ENCODE measurements at places on chromosomes 1 and 21.
A peak's percentile ranks its signal among the peaks of the same experiment; 100 is the strongest.

- DNase-seq, result no peak
Observed at GRCh38 chr1:103514920-103515503, 10.5 kb upstream of the RNPC3 start.

- DNase-seq, result no peak
Observed at GRCh38 chr21:35850029-35850428, 210.3 kb downstream of the SETD4 start.

DNA sequence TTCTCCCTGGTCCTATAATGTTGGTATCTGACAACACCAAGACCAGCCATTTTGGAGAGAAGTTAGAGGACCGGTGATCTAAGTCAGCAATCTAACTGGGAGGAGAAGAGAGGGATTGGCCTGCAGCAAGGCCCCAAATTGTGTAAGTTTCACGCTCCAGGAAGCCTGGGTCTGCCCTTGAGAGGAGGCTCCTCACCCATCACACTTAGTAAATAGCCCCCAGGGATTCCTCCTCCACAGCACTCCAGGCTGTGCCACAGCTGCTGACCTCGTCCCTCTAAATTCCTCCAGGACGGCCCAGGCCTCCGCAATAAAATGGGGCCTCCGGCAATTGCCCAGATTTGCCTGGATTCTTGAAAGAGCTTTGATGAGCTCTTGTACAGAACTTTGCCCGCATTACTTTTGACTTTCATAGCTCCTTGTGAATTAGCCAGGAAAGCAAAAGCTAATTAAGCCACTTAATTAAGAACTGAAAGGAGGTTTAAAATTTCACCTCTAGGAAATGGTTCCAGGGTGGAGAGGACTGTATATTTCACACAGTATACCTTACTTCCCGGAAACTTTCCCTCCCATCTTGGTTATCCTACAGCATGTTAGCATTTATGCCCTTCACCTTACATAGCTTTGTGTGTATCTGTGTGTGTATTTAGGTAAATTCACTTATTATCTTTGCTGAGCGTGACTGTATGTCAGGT lies 90.5 kb downstream of the LAMC2 start:
- DNase-seq, result no peak

- DNase-seq, result no peak
Observed at GRCh38 chr1:3015744-3016143, 5.5 kb upstream of the ACTRT2 start.

DNA sequence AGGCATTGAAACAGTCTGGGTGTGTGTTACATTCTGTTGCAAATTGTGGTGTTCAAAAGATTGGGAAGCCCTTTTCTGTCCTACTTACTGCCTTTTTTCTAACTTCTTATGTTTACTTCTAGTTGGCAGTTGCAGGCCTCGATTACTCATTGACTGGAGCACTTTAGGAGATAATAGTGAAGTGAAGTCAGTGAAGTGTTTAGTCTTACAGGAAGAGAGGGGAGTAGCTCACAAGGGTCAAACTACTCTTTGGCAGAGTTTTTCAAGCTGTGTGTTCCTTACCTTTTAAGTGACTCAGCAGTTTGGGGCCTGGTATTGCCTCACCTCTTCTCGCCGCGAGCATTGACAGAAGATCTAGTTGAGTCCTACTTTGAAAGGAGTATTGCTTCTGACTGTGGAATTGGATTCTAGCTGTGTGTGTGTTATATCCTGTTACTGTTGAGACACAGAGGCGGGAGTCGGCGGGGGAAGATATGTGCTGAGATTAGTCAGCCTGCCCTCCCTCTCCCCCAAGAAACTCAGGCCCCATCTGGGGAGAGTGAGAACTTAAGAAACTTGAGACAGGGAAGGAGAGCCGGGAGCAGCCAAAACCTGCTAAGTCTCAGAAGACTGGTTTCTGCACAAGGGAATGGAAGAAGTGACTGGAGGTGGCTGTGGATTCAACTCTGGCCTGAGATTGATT lies 19.3 kb downstream of the AHCYL1 start:
- peak; percentile 59 for DNase-seq

GRCh38 chr1:235673981-235674380 lies 24.4 kb upstream of the GNG4 start:
- no peak for DNase-seq

Measured in stimulated activated CD8-positive, alpha-beta memory T cell treated with anti-CD3 and anti-CD28 coated beads, Interleukin-4, amount 100 ng/mL, for 48 hours (primary cell).